ENCODE measurements at places on chromosomes 16 and 17. TPM values are rescaled to one million over a fixed set of nuclear protein-coding genes. Genes with fewer than 3 reads are reported as not detected.

- DNase-seq: peak; percentile 6
These were observed 55.3 kb downstream of the CLUH start for GRCh38 chr17:2656283-2656682.

GRCh38 chr17:82096709-82097183, 1.3 kb downstream of the FASN start:
- DNase-seq: no peak

NPIPB9 gene
- 1.0 TPM for total RNA-seq

DNA sequence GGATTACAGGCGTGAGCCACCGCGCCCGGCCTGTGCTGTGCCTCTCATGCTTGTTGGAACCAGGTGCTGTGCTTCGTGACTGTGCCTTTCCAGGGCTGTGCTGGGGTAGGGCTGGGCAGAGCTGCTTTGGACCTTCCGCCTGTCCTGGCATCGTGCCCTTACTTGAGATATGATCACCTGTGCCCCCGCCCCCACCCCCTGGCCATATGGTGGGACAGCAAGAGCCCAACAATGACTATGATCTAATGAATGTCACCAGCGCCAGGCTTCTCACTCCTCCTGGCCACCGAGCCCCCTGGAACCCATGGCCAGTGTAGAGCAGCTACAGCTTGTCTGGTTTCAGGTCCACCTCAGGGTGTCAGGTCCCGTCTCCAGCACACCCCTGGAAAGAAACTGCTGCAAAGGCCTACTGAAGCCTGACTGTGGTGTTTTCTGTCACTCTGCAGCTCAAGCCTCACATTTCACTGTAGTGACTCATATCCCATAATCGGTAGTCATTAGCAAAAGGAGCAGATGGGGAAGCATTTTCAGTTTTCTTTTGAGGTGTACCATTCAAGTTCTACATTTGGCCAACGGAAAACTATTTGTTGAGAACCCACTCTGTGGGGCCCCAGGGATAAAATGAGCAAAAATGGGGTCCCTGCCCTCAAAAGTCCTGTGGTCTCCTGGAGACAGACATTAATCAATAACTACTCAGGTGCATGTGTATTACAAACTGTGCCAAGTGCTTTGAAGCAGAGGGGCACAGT, 22.1 kb downstream of the FCSK start:
- peak; percentile 73 for DNase-seq

HOXB4 gene
- total RNA-seq: 2.7 TPM

COX11 gene
- 80.2 TPM for total RNA-seq

GRCh38 chr16:24966031-24966430, 49.1 kb downstream of the ARHGAP17 start:
- no peak for DNase-seq

- DNase-seq: no peak
These were observed 8.9 kb upstream of the ULK2 start for GRCh38 chr17:19876529-19877161.

DNA sequence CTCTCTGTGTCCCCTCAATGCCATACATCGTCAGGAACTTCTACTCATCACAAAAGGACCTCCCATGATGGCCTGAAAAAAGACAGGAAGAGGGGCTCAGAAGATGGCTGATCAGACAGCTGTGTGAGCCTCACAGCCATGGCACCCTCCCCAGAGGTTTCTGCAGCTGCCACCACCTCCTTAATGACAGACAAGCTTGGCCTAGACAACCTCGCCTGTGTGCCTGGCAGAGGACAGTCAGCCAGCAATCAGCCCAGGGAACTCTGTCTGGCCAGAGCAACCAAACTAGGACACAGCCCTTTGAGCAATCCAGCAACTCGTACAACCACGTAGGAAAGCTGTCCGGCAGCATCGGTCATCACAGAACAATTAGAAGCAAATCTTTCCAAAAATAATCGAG, 54.2 kb upstream of the MED9 start:
- no peak for DNase-seq

DCUN1D3 gene
- total RNA-seq: 9.8 TPM

DNA sequence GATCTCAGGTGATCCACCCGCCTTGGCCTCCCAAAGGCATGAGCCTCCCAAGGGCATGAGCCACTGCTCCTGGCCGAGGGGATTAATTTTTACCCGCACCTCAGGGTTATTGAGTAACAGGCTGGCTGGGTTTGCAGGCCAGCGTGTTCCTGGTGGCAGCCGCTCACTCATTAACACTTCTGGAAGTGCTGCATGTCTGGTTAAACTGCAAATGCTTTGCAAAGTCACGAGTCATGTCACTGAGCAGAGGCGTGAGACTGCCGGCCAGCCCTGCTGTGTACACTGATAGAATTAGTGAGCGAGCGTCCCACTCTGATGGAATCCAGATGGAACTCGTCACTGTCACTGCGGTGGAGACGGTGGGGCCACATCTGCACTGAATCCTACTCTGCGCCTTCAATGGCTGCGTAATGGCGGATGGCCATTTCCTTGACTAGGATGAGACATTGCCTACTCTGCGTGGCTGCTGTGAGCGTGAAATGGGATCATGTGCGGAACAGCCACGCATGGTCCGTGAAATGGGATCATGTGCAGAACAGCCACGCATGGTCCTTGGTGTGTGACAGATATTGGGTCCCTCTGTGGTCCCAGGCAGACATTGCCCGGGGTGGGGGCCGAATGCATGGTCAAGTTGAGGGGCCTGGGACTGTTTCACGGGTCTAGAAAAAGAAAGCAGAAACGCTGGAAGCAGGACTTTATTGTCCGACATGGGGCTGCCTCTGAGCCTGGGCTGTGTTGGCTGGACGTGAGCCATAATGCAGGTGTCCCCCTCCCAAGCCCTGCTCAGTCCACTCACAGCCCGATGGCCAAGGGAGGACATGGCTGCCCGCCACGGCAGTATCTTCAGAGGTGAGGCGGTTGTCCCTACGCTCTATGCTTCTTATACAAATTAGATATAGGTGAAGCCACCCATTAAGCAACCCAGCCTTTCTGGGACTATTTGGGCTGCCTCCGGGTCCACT, 740 bp upstream of the SLC5A10 start:
- DNase-seq: peak; percentile 82

- peak; percentile 76 for DNase-seq
These were observed 103.1 kb downstream of the SOX9 start for GRCh38 chr17:72223866-72224291.

GRCh38 chr17:50892101-50892776, 26.1 kb upstream of the TOB1 start:
- DNase-seq: no peak

KRTAP9-9 gene
- not detected for total RNA-seq

GRCh38 chr17:13107676-13108235, 89.9 kb upstream of the ELAC2 start:
- no peak for DNase-seq

- no peak for DNase-seq
These were observed 143.7 kb upstream of the CDH5 start for GRCh38 chr16:66222756-66223155.

ABCA5 gene
- total RNA-seq: 3.9 TPM

CIITA gene
- total RNA-seq: not detected

BPTF gene
- 29.8 TPM for total RNA-seq

DNA sequence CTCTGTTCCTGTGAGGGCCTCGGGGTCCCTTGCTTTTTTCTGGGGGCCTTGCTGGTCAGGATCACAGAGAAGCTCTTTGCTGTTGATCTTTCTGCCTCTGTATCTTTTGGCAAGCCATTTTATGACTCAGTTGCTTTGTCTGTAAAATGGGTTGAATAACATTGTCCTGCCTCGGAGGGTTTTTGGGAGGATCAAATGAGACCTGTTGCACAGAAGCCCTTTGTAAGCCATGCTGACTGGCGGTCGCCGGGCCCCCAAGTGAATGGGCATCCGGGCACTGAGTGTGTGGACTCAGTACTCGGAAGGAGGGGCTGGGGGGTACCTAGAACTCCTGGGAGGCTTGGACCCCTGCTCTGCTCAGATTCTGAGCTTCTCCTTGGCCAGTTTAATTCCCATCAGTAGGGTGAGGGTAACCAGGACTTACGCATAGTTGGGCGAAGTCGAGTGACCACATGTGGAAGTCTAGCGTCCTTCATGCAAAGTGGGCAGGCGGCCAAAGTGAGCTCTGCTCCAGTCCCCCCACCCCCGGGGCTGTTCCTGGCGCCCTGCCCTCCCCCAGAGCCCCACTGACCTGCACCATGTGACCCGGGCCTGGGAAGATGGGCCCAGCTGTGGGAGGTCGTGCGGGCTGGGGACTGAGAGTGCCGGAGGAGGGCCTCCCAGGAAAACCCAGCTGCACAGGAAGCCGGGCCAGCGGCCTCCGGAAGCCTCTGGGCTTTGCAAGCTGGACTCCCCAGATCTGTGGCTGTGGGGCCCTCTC, 284.0 kb downstream of the SEC14L1 start:
- DNase-seq: peak; percentile 50

HSPB9 gene
- not detected for total RNA-seq

DNA sequence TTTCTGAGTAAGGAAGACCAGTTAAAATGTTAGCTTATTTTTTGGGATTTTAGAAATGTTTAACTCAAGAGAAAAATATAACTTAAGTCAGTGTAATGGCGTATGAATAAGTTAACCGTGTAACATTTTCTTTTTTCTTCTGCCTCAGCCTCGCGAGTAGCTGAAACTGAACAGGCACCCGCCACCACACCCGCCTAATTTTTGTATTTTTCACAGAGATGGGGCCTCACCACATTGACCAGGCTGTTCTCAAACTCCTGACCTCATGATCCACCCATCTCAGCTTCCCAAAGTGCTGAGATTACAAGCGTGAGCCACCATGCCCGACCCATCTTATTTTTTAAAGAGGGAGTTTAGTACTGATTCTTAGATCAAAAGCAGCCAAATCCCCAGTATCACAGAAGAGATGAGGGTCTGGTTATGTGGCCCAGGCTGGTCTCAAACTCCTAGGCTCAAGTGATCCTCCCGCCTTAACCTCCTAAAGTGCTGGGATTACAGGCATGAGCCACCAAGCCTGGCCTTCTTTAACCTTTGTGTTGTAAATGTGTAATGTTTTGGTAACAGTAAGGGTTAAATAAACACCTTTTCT, 16.8 kb downstream of the PITPNC1 start:
- no peak for DNase-seq

- peak; percentile 77 for DNase-seq
These were observed 85.9 kb upstream of the TOB1 start for GRCh38 chr17:50952013-50952412.

DNA sequence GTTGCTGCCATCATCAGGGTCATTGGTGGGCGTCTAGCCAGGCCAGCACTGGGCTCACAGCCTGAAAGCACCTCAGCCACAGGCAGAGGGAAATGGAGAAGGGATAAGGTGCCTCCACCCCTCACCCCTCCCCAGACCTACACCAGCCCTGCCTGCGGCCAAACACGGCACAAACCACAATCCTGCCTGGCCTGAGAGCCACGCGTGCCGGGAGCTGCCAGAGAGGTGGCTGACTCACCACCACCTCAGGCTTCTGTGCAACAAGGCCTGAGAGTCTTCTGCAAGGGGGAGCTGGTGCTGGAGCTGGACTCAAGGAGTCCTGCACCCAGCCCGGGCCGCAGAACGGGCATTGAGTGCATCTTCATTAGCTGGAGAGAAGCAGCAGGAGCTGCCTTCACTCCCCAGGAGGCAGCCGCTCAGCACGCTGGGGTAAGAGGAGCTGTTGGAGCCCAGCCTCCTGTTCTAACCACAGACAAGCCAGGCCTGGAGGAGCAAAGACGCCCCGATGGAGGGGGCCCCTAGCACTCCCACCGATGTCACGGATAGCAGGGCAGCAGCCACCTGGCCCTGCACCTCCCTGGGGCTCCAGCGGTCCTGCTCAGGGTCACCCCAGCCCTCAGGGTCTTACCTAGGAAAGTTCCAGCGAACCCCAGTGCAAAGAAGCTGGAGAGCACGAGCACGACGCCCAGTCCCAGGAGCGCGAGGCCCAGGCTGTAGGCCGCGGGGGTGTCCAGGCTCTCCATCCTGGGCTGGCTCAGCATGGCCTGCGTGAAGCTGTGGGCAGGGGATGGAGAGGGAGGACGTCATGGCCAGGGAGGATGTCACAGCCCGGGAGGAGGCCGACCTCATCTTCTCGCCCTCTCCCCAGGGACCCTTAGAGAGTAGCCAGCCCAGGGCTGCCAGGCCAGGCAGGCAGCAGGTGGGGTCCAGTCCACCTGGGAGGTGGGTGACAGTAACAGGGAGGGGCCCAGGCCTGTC, 16.0 kb upstream of the RASD1 start:
- peak; percentile 66 for DNase-seq

- peak; percentile 41 for DNase-seq
These were observed 152.7 kb upstream of the ERCC4 start for GRCh38 chr16:13767215-13767614.

- no peak for DNase-seq
These were observed 193.3 kb downstream of the GSG1L start for GRCh38 chr16:27870116-27870798.

GRCh38 chr17:46898364-46898763, 24.6 kb upstream of the GOSR2 start:
- DNase-seq: no peak

RPL38 gene
- total RNA-seq: 1,714 TPM

- peak; percentile 99 for DNase-seq
These were observed 16.6 kb downstream of the GRB7 start for GRCh38 chr17:39754161-39754957.

- DNase-seq: peak; percentile 69
These were observed 81.8 kb downstream of the AKAP1 start for GRCh38 chr17:57166803-57167202.

GRIN2A gene
- total RNA-seq: not detected

GRCh38 chr17:44547625-44548267, 9.5 kb upstream of the FZD2 start:
- DNase-seq: no peak

CCL8 gene
- not detected for total RNA-seq

DNA sequence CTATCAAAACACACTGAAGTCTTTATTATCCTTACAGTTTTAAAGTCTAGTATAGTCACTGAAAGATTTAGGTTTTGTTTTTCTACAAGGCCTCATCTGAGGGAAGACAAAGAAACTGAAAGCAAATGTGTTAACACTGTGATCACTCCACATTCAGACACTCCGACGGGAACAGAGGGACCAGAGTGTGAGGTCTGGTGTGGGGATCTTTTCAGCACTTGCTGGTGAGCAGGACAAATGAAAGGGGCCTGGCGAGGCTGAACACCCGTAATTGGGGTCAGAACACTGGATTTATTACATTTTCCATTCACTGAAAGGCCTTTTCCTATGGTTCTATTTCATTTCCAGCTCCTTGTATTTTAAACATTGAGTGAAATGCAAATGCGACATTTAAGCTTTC, 910.5 kb downstream of the CDH11 start:
- DNase-seq: no peak

- DNase-seq: no peak
These were observed 3.6 kb upstream of the ZNF652 start for GRCh38 chr17:49365667-49366066.

RCVRN gene
- total RNA-seq: not detected

TLCD1 gene
- 10.6 TPM for total RNA-seq

BCL6B gene
- not detected for total RNA-seq

C16orf92 gene
- total RNA-seq: not detected

TAT gene
- total RNA-seq: not detected

- no peak for DNase-seq
These were observed 942 bp downstream of the KRT23 start for GRCh38 chr17:40936437-40936971.

MSLN gene
- not detected for total RNA-seq
